ENCODE measurements at places on chromosomes 12 and 14.
A peak's percentile ranks its signal among the peaks of the same experiment; 100 is the strongest.

DNA sequence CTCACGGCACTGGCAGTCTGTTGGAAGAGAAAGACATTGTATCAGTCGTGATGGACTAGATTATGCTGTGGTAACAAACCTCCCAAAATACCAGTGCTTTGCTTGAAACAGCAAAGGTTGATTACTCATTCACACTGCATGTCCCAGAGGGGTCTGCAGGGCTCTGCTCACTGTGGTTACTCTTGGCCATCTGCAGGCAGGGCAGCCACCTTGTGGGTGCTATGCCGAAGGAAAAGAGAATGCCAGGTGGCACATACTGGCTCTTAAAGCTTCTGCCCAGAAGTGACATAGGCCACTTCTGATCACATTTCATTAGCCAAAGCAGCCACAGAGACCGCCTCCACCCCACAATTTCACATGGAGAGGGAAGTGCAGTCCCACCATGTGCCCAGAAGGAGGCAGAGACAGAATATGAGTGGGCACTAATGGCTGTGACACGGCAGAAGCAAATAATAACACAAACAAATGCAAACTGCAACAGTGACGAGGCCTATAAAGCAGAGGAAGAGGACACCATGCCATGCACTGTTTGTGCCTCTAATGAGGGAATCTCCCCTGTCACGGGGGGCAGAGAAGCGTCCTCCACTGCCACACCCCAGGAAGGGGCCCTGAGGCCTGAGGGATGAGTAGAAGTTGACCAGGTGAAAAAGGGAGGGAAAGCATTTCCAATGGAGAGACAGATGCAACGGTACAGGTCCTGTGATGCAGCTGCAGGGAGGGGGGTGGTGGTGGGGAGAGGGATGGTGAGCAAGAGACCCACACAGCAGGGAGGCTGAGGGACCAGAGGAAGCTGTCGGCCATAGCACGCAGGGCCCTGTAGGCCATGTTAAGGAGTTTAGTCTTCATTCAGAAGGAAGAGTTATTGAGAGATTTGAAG lies 51.7 kb upstream of the KICS2 start:
- DNase-seq: no peak

- no peak for DNase-seq
Observed at GRCh38 chr14:81009346-81009745, 53.9 kb downstream of the TSHR start.

DNA sequence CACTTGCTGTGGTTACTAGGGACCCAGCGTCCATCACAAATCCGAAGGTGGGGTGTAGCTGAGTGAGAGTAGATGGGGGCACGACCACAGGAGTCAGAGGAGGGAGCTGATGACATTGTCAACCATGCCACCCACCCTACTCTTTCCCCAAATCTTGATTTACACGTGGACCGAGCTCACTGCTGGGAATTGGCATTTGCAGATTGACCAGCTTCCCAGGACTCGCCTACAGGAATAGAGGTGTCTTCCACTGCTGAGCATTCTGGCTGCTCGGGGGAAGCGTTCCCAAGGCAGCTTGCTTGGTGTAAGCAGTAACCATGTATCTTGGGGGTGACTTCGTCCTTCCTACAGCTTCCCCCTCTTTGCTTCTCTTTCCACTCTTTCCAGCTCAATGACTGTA lies 353 bp upstream of the PTPRR start:
- no peak for DNase-seq

- no peak for DNase-seq
Observed at GRCh38 chr12:96698521-96698920, 208.5 kb upstream of the NEDD1 start.

- DNase-seq: no peak
Observed at GRCh38 chr14:65156568-65157366, 54.5 kb upstream of the MAX start.

- no peak for DNase-seq
Observed at GRCh38 chr12:74794522-74794921, 256.9 kb downstream of the ATXN7L3B start.

GRCh38 chr12:12792421-12792820 lies 7.0 kb downstream of the APOLD1 start:
- no peak for DNase-seq

GRCh38 chr12:125079648-125080645 lies 14.7 kb downstream of the AACS start:
- DNase-seq: no peak

DNA sequence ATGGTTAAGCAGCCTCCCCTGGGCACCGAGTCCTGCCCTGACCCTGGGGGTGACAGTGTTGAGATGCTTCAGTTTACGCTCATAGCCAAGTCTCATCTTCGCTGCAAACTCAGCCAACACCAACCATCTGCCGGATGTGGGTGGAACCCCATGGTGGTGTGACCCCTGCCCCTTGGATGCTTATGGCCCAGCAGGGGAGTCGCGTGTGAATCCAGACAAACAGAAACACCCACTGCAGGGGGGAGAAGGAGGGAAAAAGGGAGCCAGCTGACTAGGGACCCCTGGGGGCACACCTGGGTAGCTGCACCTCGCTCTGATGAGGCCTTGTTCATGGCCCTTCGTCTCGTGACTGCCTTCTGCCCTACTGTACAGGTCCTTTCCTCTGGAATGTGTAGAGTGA lies 23.8 kb downstream of the AACS start:
- DNase-seq: no peak

GRCh38 chr14:76673261-76673660 lies 88.0 kb upstream of the VASH1 start:
- DNase-seq: no peak

DNA sequence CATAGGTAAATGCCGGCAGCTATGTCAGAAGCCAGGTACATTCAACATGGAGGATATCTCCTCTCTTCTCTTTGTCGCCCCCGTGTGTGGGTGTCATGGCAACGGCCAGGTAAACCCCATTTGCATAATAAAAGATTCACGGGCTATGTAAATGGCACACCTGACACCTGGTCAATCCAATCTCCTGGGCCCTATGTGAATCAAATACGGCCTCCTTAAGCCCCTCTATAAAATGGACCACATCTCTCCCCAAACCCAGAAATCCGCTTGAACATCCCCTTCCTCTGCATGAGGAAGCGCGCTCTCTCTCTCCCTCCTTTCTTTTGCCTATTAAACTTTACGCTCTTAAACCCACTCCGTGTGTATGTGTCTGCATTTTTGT lies 363.7 kb downstream of the SOX5 start:
- no peak for DNase-seq

- no peak for DNase-seq
Observed at GRCh38 chr12:47964106-47964728, 821 bp downstream of the TMEM106C start.

GRCh38 chr12:103852498-103852997 lies 11.5 kb upstream of the NT5DC3 start:
- no peak for DNase-seq

- no peak for DNase-seq
Observed at GRCh38 chr14:65413739-65414045, 1.2 kb downstream of the FUT8 start.

GRCh38 chr14:100882026-100882967 lies 21.2 kb downstream of the RTL1 start:
- DNase-seq: no peak

DNA sequence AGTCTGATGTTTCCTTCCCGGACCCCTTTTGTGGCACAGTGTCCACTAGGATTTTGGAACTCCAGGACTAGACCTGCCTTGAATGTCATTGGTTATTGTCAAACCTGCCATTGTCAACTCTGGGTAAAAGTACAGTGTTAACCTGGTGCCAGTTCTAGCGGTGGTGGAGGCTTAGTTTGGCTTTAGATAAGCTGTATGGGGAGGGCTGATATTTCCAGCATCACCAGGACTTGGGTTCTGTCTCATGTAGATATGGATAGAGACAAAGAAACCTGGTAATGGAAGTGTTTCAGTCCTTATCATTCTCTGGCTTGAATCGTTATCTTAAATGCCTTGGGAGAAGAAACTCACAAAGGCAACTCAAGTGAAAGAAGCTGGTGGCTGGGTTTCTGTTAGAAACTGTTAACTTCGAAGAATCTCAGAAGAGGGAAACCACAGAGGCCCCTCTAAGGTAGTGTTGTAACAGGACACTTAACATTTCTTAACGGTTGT lies 10.6 kb downstream of the CHST11 start:
- DNase-seq: peak; percentile 41

DNA sequence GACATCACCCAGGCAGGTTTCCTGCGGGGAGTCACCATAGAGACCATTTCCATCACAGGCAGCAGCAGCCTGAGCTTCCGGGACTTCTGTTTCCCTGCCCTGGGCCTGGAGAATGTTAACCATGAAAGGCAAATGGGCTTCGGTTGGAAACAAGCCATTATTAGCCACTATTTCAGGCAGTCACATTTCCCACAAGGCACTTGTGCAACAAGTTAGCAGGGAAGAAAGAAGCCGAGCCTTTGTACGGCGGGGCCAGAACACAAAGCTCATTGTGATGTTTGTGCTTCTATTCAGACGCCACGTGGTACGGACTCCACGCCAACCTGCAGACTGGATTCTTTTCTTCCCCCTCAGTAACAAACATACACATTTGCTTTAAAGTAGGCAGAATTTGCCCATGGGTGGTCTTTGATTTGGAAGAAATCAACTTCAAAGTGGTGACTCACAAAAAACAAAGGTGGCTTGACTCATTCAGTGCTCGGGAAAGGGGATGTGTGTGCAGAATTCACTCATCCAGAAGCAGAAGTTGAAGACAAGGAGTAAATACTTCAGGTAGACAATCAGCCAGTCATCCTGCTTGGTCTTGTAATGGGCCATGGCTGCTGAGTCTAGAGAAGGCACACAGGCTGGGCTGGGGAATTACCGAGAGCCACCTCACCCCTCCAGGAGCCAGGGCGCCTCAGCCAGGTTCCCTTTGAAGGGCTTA lies 154.2 kb upstream of the PRMT8 start:
- DNase-seq: no peak

DNA sequence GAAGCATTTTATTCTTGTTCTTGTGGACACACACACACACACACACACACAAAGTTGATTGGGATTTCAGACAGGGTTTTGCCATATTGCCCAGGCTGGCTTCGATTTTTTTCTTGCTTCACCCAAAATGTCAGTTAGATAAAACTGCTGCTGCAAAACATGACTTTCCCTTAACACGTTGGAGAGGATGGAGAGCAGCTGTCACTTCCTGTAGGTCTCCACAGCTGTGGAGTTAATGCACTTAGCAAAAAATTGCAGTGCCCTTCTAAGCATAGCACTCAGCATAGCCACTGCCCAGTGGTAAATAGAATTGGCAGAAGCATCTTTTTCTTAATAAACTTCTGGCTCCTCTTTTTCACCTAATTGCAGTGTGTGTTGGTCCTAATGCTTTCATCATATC lies 54.5 kb downstream of the PDZRN4 start:
- DNase-seq: no peak

DNA sequence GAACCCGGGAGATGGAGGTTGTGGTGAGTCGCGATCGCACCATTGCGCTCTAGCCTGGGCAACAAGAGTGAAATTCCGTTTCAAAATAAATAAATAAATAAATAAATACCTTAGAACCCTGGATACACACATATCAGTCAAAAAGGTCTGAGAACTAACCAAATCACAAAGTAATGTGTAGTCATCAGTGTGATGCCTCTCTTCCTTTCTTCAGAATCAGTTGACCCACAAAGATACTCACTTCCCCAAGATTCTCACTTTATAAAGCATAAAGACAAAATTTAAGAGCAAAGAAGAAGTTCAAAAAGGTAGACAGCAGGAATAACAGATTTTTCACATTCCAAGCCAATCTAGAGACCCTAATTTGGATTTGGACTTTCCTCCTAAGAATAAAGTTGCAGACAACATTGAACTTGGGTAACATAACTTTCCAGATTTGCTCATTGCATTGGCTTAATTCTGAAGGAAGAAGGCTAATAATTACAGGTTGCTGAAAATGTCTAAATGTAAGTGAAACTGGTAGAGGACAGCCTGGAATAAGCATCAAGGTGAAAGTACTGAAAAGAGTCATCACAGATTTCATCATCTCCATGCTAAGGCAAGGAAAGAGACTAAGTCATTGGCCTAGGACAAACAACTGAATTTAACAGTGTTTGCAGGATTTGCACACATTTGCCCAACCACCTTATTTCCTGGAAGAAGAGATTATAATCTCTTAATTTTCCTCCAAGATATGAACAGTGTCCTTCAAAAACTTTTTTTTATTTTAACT lies 17.4 kb downstream of the TMED10 start:
- DNase-seq: no peak

DNA sequence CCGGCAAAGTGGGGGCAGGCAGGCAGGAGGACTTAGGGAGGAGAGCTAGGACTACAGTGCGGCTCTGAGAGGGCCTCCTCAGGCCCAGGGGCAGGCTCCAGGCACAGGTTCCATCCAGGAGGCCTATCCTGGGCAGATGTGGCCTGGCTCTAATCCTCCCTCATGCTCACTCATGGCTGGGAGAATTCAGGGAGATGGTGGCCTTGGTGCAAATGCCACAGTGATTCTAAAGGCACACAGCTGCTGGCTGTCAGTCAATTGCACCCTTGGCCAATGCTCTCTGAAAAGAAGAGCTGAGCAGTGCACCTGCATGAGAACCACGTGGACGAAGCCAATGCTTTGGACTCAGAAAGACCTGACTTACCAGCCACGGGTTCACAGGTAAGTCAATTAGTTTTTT lies 89.6 kb downstream of the C12orf75 start:
- DNase-seq: no peak

- no peak for DNase-seq
Observed at GRCh38 chr12:63070709-63071108, 80.3 kb downstream of the AVPR1A start.

DNA sequence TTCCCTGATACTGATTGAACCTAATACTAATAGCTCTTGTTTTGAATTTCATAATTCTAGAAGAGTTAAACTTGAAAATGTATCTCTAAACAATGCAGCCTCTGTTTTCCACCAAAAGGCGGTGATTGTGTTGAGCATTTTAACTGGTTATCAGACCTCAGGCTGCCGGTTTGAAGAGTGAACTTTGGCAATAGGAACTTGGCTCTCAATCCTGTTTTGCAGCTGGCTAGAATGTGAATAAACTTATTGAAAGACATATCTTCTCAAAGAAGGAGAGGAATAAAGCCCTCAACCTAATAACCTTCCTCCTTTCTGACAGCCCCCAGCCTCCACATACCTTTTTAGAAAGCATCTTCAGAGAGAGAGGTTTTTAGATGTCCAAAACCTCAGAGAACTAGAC lies 105.4 kb downstream of the SRGAP1 start:
- DNase-seq: no peak

GRCh38 chr12:94767956-94768355 lies 117.6 kb upstream of the TMCC3 start:
- DNase-seq: no peak

DNA sequence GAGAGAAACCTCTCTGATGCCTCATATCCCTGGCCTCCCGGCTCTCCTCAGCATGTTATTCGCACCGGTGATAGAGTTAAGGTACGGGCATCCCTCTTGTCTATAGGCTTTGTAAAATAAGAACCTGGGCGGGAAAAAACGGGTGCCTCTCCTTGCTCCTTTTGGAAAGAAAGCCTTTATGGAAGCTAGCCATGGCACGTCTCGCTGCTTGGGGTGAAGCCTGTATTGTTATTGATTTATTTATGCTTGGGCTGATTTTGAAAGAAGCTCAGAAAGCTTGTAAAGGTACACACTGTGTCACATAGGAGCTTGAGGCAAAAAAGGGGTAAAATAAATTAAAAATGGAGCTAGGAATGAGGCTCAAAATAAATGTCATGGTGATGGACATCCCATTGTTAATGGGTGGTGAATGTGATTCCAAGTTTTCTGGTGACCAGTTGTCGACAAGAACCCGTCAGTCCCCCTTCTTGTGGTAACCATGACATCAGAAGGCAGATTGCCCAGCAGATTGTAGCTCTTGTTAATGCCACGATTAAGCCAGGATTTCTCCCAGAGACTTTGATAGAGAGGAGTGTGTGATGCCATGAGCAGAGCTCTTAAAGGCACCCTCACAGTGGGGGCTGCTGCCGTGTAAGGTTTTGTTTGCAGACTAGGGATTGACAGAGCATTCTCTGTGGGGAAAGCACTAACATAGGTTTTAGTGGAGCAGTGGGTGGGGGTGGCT lies 50.4 kb upstream of the ASPG start:
- DNase-seq: no peak
